Activated T-cell treated with anti-CD3 and anti-CD28 coated beads, Interleukin-2, amount 50 U/mL, for 4 hours (primary cell): ENCODE measurements at places on chromosomes 1 and 21.

GRCh38 chr1:152640351-152640750 is 17.4 kb upstream of the LCE3A start:
- DNase-seq: no peak

GRCh38 chr1:58895082-58895481 is 111.2 kb upstream of the JUN start:
- DNase-seq: no peak

- no peak for DNase-seq
Observed at GRCh38 chr1:116434849-116435248, 61.8 kb downstream of the ATP1A1 start.

GRCh38 chr1:29416267-29417146 is 180.2 kb downstream of the PTPRU start:
- no peak for DNase-seq

GRCh38 chr21:26815197-26815596 is 30.0 kb downstream of the ADAMTS1 start:
- no peak for DNase-seq

DNA sequence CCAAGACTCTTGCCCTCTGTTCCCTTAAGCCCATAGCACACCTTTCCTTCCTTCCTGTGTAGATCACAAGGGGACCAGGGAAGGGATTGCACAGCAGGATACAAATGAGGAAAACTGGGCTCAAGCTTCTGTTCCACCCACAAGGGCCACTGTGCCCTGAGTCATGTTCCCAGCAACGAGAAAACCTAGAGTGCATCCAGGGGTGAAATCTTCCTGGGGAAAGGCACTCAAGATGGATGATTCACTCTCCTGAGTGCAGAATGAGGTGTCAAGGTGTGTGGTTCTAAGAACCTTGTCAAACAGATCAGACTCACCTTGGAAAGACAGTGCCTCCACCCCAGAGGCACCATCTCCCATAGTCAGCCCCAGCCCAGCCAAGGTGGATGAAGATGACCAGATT is 40.7 kb upstream of the EYA3 start:
- DNase-seq: no peak

GRCh38 chr1:193356249-193356648 is 169.8 kb upstream of the B3GALT2 start:
- DNase-seq: no peak

- no peak for DNase-seq
Observed at GRCh38 chr1:48216941-48217340, 5.6 kb upstream of the SLC5A9 start.
